ENCODE measurements at places on chromosomes 6 and 20.

DNA sequence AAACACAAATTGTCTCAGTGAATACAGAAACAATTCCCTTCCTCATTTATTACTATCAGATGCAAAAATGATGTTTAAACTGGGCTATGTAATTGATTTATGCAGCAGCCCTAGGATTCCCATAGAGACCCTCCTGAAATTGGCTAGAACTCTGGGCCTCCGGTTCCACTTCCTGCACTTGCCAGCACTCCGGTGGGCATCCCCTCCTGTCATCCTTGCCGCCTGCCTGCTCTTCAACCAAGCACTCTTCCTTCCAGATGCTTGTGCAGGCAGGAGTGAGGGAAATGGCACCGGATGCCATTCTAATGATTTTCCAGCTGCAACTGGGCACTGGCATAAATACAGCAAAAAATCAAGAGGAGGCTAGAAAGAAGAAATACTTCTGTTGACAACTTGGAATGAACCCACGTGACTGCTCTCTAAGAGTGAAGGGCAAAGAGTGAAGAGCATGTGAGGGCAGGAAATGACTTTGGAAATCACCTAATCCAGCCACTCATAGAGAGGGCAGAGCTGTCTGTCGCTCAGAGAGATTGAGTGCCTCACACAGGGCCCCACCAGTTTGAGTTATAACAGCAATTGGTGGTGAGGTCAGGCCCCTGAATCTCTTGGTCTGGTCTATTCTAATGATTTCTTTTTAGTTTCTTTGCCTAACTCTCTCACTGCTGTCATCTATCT, 3.7 kb upstream of the NEDD9 start:
- DNase-seq: peak; percentile 49

- no peak for DNase-seq
Measured at GRCh38 chr6:125082908-125083683, 70.5 kb upstream of the TPD52L1 start.

DNA sequence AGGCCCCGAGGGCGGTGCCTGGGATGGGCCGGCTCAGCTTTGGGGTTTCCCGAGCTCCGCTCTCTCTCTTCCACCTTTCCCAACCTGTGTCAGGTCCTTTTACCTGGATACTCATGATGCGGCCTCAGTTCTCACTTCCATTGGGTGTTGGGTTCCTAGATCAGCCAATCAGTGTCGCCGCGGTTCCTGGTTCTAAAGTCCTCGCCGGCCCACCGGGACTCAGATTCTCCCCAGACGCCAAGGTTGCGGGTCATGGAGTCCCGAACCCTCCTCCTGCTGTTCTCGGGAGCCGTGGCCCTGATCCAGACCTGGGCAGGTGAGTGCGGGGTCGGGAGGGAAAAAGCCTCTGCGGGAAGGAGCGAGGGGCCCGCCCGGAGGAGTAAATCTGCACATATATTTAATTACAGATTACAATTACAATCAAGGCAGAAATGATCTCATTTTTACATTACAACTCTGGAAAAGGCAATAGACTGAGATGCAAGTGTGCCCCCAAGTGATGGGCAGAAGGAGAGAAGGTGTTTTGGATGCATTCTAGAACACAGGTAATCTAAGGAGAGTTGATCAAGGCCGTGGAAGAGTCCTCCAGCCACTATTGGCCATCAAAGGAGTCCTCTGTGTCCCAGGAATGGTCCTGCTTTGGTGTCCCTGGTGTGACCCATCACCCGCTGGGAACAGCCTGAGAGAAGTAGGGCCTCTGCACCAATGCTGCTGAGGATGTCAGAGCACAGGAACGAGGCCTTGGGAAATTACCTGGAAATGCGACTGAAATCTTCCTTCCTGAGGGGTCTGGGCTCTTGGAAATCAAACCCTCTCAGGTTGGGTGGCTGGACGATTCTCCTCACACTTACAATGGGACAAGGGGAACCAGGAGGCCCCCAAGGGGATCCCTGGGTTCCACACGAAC, 34.7 kb upstream of the MICB start:
- DNase-seq: peak; percentile 90

DNA sequence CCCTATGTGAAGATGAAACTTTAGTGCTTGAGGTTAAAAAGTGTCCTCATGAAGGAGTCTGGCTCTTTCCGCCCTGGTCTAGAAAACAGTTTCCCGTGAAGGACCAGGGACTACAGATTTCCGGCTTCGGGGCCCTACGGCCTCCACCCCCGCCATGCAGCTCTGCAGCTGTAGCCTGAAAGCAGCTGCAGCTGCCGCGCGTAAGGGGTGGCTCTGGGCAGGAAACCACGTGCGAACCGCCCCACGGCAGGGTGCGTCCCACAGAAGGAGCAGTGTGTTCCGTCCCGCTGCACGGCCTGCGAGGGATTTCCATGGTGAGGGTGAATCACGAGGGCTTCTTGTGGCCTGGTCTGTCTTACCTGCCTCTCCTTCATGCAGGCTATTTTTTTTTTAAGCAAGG, 117.0 kb downstream of the ERMARD start:
- DNase-seq: peak; percentile 39

Data from activated naive CD4-positive, alpha-beta T cell treated with Interleukin-2 at 50 U/mL for 16 hours (primary cell).